IMR-90 (cell line): ENCODE measurements at places on chromosomes 16 and 17. TPM values are rescaled to one million over a fixed set of nuclear protein-coding genes. Genes with fewer than 3 reads are reported as not detected.

TEKT1 gene
- polyA plus RNA-seq, result not detected in 2 replicates

GRCh38 chr17:80000981-80001775 is 34.5 kb downstream of the TBC1D16 start:
- no peak for DNase-seq

DNA sequence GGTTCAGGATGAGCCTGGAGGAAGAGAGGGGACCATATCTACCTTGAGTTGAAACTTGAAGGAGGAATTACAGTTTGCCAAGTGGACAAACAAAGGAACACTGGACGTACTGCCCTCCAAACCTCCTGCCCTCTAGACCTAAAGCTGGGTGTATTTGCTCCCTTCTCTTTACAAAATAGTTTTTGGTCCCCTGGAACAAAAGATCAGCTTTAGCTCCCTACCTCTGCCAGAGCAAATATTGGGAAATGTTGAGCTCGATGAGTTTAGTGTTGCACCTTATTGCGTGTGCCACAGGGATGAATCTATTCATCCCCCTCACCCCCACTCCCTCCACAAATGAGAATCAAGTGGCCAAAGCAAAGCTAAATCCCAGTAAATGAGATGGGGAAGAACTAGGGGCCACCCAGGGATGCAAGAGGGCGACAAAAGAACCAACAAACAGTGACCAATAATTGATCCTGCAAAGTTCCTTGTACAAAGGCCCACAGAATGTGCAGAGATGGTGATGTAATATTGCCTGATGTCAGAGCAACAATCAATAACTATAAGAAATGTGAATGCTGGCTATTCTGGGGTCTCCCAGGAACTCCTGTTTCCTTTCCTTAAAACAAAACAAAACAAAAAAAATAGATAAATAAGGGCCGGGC is 17.2 kb upstream of the TAT start:
- DNase-seq, result no peak

TBC1D3G gene
- not detected in 2 replicates for polyA plus RNA-seq

DNA sequence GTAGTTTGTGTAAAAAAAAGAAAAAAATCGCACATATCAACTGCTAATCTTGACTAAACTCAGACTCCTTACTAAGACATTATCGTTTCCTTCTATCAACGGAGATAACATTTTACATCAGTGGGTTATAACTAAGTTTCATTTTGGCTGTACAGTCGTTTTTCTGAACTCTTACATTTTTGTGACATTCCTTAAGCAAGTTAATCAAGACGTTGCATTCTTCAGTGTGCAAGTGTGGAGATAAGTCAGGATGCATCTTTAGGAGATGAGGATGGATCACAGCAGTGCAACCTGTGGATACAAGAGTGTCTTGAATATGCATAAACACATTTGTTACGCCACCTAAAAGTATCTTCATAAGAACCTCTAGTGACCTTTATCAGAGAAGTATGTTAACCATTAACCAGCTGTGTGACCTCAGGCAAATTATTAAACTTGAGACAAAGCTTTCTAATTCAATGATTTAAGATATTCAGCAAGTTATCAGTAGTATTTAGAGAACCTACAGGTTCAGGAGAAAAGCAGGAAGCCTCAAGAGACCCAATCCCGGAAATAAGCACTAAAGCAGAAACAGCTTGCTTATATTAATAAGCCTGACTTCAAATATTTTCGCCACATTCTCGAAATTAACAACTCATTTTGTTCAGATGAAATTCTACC is 9.4 kb downstream of the CMC2 start:
- no peak for DNase-seq

NPIPA3 gene
- polyA plus RNA-seq, result not detected in 2 replicates

DNA sequence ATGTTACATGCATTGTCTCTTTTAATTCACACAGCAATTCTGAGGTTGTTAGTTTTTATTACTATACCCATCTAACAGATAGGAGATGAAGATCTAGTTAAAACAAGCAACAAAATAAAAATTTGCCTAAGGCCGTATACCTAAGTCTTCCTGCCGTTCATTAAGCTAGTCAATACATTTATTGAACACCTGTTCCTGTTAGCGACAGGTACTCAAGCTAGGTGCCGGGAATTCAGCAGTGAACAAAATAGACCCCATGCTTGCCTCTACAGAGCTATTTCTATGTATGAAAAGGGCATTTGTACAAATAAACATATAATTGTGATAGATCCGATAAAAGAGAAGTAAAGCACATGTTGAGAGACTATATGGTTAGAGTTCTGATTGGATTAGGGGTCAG is 3.4 kb upstream of the VPS53 start:
- DNase-seq, result no peak

GRCh38 chr16:71387045-71387871 is 28.7 kb downstream of the CALB2 start:
- DNase-seq, result no peak

GRCh38 chr16:67943256-67943618 is 683 bp downstream of the LCAT start:
- no peak for DNase-seq

- DNase-seq, result no peak
Measured at GRCh38 chr17:15143524-15143923, 121.6 kb downstream of the PMP22 start.

FBXO39 gene
- not detected in 2 replicates for polyA plus RNA-seq

SLC35G6 gene
- polyA plus RNA-seq, result not detected in 2 replicates

DNA sequence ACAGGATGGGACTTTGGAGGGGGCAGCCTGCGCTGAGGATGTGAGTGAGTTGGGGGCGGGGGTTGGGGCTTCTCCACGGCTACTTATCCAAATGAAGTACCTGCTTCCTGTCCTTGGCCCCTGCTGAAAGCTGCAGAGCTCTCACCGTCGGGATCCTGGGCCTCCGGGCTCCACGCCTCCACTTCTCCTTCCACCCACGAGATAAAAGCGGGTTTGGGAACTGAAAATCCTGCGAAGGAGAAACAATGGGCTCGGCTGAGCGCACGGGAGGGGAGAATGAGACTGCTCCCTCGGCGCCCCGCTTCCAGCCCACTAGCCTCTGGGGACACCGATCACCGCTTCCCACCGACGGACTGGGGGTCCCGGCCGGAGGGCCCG is 486 bp downstream of the ZNF785 start:
- DNase-seq, result no peak

KRTAP2-1 gene
- polyA plus RNA-seq, result not detected in 2 replicates

DNA sequence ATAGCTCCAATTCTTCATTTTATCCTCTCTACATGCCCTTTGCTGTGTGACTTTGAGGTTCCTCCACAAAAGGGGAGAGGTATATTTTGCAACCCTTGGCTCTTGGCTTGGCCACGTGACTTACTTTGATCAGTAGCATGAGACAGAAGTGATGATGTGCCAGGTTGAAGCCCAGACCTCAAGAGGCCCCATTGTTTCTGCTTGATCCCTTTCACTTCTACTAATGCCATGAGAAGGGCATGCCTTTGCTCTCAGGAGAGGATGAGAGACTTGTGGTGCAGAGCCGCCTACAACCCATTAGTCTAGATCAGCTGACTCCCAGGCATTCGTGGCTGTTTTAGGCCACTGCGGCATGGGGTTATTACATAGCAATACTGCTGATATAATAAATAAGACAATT is 356.2 kb upstream of the SALL1 start:
- DNase-seq, result no peak

GRCh38 chr16:68385371-68385770 is 62.9 kb downstream of the SMPD3 start:
- no peak for DNase-seq

- DNase-seq, result no peak
Measured at GRCh38 chr17:61337290-61337689, 62.4 kb upstream of the TBX2 start.

- no peak for DNase-seq
Measured at GRCh38 chr16:2471016-2471652, at the start of gene NTN3. Gene NTN3, plus strand, starts transcription at chr16:2471297. Its CDS starts 405 bp downstream, at chr16:2471702.

DLG4 gene
- polyA plus RNA-seq, result 28.5 and 30.5 TPM in 2 replicates

DNA sequence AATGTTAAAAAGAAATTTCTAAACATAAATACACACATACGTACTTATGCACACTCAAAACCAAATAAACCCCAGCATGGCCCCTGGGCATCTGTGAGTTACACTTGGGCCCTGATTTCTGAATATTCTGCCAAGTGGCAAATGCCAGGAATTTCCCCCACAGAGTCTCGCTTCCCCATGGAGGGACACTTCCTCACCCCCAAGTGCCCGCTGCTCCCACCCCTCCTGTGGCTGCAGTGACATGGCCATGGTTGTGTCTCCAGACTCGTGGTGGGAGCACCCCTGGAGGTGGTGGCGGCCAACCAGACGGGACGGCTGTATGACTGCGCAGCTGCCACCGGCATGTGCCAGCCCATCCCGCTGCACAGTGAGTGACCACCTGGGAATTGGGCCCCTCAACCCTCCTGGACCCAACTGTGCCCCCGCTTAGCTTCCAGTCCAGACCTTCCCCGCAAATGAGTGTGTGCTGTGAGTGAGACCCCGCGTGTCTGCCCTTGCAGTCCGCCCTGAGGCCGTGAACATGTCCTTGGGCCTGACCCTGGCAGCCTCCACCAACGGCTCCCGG is 4.0 kb downstream of the ITGAD start:
- DNase-seq, result no peak

STAC2 gene
- polyA plus RNA-seq, result 0.02 and 0.03 TPM in 2 replicates

SLC5A10 gene
- not detected in 2 replicates for polyA plus RNA-seq

DNA sequence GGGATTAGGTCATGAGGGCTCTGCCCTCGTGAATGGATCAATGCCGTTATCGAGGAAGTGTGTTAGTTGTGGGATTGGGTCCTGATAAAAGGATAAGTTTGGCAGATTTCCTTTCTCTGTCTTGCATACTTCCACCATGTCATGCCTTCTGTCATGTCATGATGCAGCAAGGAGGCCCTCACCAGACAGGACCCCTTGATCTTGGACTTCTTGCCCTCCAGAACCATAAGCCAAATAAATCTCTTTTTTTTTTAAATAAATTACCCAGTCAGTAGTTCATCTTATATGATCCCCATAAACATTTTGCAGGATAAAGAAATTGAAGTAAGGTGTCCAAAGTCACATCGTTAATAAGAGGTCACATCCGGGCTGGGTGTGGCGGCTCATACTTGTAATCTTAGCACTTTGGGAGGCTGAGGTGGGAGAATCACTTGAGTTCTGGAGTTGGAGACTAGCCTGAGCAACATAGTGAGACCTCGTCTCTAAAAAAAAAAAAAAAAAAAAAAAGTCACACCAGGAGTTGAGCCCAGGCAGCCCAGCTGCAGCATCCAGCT is 25.2 kb downstream of the HEXIM2 start:
- no peak for DNase-seq

DNA sequence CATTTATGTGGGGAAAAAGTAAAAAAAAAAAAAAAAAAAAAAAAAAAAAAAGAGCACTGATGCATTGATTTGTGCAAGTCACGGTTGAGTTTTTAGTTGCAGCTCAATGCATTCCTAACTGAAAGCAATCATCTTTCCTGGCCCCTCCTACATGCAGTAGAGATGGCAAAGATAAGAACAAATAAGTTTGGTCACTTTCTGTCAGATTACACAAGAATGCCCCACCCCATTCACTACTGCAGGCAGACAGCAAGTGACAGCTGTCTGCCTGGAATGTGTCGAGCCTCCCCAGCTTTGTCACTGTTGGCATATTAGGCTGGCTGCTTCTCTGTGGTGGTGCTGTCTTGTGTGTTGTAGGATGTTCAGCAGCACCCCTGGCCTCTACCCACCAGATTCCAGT is 243.5 kb downstream of the FOXL1 start:
- DNase-seq, result no peak

CD300E gene
- polyA plus RNA-seq, result not detected in 2 replicates

DNA sequence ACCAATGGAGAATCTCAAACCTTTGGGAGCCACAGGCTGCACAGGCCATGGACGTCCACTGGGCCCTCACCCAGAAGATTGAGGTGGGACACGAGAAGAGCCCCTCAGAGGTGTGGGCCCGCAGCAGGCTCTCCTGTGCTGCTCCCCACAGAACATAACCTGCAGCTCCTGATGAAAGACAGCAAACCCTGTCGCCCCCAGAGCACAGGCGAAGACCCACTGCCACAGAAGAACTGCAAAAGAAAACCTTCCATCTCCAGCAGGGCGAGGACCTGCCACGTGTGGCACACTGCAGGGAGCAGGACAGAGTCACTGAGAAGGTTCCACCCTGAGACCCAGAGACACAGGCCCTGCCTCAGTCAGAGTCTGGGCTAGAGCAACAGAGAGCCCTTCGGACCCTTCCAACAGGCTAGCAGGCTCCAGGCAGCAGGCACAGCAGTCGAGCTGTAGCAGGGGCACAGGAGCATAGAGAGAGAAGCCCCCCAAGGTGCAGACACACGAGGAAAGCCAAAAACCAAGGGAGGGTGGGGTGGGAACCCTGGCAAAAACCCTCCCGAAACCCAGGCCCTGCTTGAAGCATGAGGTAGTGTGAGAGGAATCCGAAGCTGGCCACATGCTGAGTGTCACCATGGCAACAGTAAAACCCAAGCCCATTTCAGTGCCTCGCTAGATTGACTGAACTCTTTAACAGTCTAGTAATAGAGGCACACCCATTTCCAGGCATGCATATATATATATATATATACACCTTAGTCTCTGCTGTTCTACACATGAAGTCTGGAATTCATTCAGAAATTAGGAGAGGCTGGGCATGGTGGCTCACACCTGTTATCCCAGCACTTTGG is 60.0 kb upstream of the CHMP6 start:
- peak; percentile 75 for DNase-seq

DNA sequence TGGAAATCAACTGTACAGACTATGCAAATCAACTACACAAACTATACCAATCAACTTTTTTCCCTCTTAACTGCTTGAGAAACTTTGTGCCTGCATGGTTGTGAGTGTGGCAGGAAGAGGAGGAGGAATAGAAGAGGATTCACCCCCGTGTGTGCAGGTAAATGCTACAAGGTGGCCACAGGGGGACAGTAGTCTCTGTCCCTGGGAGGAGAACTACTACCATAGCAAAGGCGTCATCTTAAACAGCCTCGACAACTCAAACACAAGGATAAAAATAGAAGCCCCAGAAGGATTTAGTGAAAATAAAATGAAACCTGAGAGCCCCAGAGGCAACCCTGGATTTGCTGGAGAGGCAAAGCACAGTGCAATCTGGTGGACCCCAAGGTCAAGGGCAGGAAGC is 199.5 kb upstream of the DYNLRB2 start:
- no peak for DNase-seq

MFAP4 gene
- polyA plus RNA-seq, result 69.5 and 71.6 TPM in 2 replicates

DNA sequence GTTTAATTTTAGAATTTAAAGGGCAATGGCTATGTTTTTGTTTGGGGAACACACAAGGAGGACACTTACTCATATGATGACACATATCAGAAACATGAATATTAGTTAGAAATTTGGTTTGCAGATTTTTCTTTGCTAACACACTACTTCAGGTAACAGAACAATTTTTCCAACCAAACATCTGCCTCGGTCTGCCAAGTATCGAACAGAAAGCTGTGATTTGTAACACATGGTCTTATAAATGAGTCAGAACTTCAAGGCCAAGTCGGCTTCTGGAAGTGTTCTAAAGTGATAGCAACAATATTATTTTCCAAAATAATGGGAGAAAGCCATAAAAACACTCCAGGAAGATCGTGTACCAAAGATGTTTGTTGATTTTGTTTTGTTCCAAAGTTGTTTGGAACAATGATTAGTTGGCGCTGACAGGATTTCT is 75.9 kb upstream of the PMFBP1 start:
- DNase-seq, result peak; percentile 29

- DNase-seq, result no peak
Measured at GRCh38 chr16:49742428-49743202, 113.3 kb downstream of the ZNF423 start.

- no peak for DNase-seq
Measured at GRCh38 chr16:1089822-1090619, 6.0 kb downstream of the C1QTNF8 start.
